ENCODE measurements at places on chromosomes 4 and X. TPM values are rescaled to one million over a fixed set of nuclear protein-coding genes. Genes with fewer than 3 reads are reported as not detected.
A peak's percentile ranks its signal among the peaks of the same experiment; 100 is the strongest.

DNA sequence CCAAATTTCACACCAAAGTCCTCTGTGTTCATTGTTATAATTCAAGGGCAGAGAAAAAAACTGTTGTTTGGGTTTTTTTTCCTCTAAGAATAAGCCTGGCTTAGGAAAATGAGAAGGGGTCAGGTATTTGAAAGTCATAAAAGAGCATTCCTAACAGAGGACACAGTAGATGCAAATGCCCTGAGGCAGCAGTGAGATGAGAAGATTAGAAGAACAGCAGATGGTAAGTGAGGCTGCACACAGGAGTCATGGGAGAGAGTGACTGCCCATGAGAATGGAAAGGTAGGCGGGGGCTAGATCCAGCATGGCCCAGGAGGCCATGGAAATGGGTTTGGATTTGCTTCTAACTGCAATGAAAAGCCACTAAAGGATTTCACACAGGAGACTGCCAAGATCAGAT is 107.5 kb upstream of the RBPJ start:
- DNase-seq = no peak

- DNase-seq = no peak
These were observed 2.7 kb downstream of the PTPN13 start for GRCh38 chr4:86596807-86597206.

GRCh38 chrX:16827225-16827624 is 41.0 kb downstream of the TXLNG start:
- no peak for DNase-seq

Gene ZNF630
- total RNA-seq = 3.2 TPM

- DNase-seq = no peak
These were observed 47.3 kb downstream of the RBM47 start for GRCh38 chr4:40582413-40582812.

Gene FRG2
- not detected for total RNA-seq

DNA sequence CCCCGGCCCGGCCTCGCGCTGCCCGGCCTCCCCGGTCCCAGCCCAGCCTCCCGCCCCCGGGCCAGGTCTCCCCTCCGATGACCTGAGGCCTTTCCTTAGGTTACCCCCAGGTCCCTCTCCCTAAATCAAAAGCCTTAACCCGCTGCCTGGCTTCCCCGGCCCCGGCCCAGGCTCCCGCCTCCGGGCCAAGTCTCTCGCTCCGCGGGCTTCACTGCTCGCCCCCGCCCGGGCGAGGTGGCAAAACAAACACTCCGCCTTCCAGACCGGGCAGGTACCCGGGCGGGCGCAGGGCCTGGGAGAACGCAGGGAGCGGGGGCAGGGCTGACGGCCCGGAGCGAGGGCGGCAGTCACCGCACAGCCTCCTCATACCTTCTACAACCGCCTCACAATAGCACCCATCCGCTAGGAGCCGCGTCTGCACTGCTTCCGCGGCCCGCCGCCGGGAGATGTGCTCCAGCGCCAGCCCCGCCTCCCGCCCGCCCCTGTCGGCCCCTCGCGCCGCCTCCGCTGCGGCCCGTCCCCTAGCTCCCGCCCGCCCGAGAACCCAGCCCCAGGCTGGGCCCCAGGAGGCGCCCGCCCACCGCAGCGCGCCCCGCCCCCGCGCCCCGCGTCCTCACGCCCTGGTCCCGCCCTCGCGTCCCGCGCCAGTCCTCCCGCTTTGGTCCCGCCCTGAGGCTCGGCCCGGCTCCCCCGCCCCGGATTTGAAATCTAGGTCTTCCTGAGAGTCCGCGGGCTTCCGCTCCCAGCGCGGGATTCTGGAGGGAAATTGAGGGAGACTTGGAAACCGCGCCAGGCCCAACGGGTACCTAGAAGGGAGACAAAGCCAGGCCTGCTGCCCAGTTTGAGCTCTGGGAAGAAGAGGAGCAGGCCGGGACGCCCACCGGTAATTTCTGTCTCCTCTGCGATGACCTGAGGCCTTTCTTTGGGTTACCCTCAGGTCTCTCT is at the start of the genes CASP3 and PRIMPOL:
Gene CASP3, minus strand, starts transcription at position 422 of the 945 bp plus-strand sequence. CDS start 10,994 bp downstream, outside the sequence.
Gene PRIMPOL, plus strand, starts transcription at position 713 of the 945 bp plus-strand sequence. CDS start 7,403 bp downstream, outside the sequence.
- peak; percentile 98 for DNase-seq

DNA sequence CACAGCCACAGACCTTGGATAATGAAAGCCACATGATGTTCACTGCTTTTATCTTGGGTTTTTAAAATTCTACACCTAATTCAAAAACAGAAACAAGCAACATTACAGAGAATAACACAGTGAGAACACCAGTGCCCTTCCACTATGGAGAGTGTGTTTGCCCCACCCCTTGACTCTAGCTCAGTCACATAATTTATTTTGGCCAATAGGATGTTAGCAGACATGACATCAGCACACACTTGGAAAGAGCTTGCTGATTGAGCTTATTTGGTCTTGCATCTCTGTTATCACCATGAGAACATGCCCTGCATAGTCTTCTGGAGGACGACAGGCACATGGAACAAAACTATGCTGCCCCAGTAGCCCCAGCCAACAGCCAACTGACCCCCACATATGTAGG is 118.1 kb downstream of the HNRNPD start:
- DNase-seq = no peak

Gene ZC4H2
- 3.5 TPM for total RNA-seq

GRCh38 chrX:41332408-41333002 is 1.5 kb upstream of the DDX3X start:
- peak; percentile 13 for DNase-seq

Gene FMR1NB
- not detected for total RNA-seq

- DNase-seq = no peak
These were observed 83.0 kb upstream of the TMEM33 start for GRCh38 chr4:41852229-41852628.

DNA sequence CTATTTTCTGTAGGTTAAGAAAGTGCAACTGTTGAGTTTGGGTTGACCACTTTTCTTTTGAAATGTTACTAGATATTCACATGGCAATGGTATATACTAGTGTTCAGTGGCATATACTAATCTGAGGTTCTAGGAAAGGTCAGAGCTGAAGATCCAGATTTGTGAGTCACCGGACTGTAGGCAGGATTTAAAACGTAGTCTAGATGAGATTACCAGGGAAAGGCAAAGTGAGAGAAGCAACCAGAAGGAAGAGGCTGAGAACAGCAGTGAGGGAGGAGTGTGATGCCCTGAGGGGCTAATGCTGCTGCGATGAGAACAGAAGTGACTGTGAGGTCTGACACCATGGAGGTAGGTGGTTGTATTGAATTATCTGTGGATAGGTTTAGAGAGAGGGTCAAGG is 9.7 kb upstream of the PLA2G12A start:
- DNase-seq = no peak

DNA sequence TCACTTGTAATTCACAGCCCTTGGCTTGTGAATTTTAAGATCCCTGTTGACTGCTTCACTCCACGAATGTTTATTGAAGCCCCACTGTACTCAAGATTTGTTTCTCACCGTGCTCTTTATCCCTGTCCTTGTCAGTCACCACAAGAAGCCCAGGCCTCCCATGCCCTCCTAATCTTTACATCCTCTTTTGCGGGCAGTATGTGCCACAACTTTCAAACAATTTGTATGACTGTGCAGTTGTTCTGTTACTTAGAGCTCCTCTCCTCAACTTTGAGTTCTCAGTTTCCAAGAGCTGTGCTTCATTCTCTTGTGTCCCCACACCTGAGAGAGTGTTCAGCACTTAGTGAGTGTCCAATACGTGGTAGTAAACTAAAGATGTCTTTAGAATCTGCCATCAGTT is 467.7 kb downstream of the NKX6-1 start:
- no peak for DNase-seq

- no peak for DNase-seq
These were observed 68.3 kb downstream of the AFF2 start for GRCh38 chrX:148568763-148569162.

DNA sequence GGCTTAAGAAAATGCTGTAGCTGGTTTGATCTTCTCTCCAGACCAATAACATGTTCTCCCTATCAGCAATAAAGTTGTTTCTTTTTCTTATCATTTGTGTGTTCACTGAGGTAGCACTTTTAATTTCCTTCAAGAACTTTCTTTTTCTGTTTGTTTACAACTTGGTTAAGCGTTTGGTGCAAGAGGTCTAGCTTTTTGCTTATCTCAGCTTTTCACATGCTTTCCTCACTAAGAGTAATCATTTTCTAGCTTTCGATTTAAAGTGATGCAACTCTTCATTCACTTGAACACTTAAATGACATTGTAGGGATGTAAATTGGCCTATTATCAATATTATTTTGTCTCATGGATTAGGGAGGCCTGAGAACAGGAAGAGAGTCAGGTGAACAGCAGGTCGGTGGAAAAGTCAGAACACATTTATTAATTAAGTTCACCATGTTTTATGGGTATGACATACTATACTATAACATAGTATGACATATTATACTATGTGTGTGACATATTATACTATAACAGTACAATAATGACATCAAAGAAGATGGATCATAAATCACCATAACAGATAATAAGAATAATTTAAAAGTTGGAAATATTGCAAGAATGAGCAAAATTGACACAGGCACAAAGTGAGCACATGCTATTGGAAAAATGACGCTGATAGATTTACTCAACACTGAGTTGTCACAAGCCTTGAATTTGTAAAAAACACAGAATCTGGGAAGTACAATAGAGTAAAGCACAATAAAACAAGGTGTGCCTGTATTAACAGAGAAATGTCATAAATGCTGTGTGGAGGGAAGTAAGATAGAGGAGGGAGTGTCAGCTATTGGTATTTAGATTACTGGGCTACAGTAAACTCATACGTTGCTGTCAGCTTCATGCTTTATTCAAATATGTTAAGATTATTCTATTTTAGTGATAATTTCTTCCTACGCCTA is 218.6 kb upstream of the SLC7A11 start:
- DNase-seq = no peak

Gene SH3D19
- 121 TPM for total RNA-seq

Gene PTCHD1
- total RNA-seq = 0.22 TPM

GRCh38 chrX:21700967-21701366 is 42.8 kb upstream of the KLHL34 start:
- DNase-seq = no peak

DNA sequence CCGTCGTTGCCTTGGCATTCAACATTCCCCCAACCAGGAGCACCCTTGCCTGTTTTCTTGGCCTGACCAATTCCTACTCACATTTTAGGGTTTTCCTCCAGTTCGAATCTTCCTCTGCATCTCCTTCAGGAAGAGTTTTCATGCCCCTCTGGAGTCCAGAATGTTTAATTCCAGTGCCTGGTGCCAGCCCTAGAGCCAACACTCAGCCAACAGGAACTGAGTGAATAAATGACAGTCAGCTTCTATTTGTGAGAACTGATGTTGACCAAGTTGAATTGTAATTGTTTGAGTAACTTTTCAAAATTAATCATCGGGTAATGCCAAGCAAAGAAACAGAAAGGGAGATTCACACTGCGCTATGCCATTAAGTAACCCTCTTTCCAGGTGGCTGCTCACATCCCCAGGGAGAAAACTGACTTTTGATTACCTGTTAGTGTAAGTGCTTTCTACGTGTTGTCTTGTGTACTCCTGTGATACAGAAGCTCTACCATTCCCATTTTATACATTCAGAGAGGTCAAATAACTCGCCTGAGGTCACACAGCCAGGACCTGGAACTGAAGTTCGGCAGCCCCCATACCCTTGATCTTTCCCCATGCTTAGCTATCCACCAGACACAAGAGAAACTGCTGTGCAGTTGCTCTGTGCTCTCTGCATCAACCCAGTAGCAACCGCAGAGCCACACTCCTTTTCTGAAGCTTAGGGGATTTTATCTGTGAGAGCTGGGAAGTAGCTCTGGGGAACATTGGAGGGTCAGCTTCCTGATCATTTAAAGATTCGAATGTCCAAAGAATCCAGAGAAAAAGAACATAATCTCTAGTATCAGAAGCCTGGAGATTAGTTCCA is 19.0 kb upstream of the SLC2A9 start:
- DNase-seq = no peak

Gene GPR143
- total RNA-seq = not detected

GRCh38 chr4:155473420-155474095 is 96.8 kb upstream of the MAP9 start:
- no peak for DNase-seq

Gene FAM47A
- not detected for total RNA-seq

DNA sequence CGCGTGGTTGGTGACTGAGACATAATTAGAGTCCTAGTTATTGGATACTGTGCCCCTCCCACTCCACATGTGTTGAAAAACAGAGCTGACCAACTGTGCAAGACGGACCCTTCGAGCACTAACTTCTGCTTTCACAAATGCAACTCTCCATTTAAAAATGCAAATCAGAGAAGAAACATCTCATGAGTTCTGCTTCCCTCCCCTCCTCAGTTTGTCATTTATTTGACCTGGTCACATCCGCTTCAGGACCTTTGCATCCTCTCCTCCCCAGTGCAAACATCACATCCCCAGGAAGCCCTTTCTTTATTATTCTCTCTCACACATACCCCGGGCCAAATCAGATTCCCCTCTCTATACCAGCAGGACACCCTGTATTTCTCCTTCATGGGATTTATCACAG is 38.1 kb upstream of the NOCT start:
- DNase-seq = no peak

- DNase-seq = no peak
These were observed 565.1 kb upstream of the DIPK2B start for GRCh38 chrX:45765767-45766166.

DNA sequence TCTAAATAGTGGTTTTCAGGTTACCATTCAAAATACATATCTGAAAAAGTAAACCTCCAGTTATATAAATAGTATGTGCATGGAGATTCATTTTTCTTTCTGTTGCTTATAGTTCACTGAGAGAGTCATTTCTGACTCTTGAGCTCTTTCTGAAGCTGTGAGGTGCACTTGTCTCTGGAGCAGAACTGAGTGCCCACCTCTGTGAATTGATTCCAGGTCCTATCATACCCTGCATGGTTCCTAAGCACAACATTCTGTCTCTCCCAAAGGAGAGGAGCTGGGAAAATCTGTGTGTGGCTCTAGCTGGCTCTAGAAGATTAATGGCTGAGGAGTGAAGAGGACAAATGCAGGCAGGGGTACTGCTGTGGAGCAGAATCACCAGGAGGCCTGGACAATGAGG is 161.6 kb upstream of the HCCS start:
- no peak for DNase-seq

Gene SLITRK4
- 0.30 TPM for total RNA-seq

Gene RADX
- total RNA-seq = 2.3 TPM

DNA sequence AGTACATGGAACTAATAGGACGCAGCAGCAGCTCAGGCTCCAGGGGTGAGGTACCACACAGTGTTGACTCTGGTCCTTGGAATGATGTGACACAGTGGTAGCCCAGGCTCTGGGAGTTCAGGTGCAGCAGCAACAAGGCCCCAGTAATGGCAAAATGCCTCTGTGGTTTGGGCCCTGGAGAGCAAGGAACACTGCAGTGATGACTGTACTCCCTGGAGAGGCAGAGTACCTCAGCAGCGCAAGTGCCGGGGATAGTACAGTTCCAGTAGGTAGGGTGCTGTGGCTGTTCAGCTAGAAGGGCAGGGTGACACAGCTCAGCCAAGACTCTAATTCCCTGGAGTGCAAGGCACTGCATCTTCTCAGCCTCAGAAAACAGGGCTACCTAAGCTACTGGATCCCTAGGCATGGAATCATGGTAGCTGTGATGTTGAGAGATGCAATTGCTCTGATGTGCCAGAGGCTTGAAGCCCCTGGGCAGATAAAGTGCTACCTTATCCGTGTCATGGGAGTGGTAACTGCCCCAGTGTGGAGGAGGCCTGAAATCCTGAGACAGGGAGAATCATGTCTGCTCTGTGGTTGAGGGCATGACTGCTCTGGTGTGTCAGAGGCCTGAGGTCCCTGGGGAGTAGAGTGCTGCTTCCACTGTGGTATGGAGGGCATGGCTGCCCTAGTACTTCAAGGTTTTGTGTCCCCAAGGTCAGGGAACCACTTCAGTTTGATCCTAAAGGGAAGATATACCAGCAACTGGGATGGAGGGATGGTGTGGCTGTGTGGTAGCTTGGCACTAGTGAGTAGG is 55.2 kb downstream of the AREG start:
- DNase-seq = no peak

- no peak for DNase-seq
These were observed 114.7 kb upstream of the ARMCX2 start for GRCh38 chrX:101774340-101774739.
